NCI-H526 treated with DMSO at 0.1 percent for 48 hours (cell line): ENCODE measurements at places on chromosomes 7 and 10.

- no peak for DNase-seq
Observed at GRCh38 chr10:110887560-110887959, 15.8 kb downstream of the PDCD4 start.

- no peak for DNase-seq
Observed at GRCh38 chr7:69625238-69625637, 27.0 kb downstream of the AUTS2 start.

GRCh38 chr10:94344522-94345122 is 18.1 kb downstream of the NOC3L start:
- DNase-seq, result no peak

- no peak for DNase-seq
Observed at GRCh38 chr10:126042906-126043305, 146.5 kb downstream of the FANK1 start.

GRCh38 chr10:48656914-48657305 is 27.8 kb upstream of the WDFY4 start:
- no peak for DNase-seq

- DNase-seq, result no peak
Observed at GRCh38 chr10:121351540-121351939, 246.7 kb downstream of the FGFR2 start.

GRCh38 chr10:119315128-119316001 is 108.0 kb downstream of the GRK5 start:
- no peak for DNase-seq
